Vagina (tissue), 2 donors: ENCODE measurements at places on chromosomes 13 and 19. TPM values are rescaled to one million over a fixed set of nuclear protein-coding genes. Genes with fewer than 3 reads are reported as not detected.

CYP4F8 gene
- total RNA-seq, result 0.98 TPM

ZNF682 gene
- 2.5 TPM for total RNA-seq

- DNase-seq, result no peak
These were observed 36.0 kb downstream of the MBNL2 start for GRCh38 chr13:97257800-97258799.

GRCh38 chr19:46713781-46714443, 3.0 kb downstream of the PRKD2 start:
- no peak for DNase-seq

GRCh38 chr13:40170091-40170490, 496.4 kb downstream of the FOXO1 start:
- no peak for DNase-seq

DNA sequence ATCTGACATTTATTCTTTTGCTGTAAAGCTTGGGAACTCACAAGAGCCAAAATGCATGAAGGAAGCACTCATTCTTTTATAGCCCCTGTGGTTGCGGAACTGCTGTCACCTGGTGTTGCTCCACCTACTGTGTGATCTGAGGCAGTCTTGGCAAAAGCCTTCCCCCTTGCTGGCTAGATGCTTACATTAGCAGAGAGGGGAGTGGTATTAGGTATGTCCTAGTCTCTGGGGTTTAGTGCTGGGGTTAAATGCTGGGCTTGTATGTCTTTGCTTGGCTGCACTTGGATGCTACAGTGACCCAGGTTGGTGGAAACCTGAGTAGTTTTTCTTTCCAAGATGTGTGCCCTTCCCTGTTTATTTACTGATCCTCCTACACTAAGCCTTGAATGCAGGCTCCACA, 99.3 kb downstream of the WDFY2 start:
- DNase-seq, result no peak

- no peak for DNase-seq
These were observed 165.3 kb downstream of the IER2 start for GRCh38 chr19:13315495-13315894.

DNA sequence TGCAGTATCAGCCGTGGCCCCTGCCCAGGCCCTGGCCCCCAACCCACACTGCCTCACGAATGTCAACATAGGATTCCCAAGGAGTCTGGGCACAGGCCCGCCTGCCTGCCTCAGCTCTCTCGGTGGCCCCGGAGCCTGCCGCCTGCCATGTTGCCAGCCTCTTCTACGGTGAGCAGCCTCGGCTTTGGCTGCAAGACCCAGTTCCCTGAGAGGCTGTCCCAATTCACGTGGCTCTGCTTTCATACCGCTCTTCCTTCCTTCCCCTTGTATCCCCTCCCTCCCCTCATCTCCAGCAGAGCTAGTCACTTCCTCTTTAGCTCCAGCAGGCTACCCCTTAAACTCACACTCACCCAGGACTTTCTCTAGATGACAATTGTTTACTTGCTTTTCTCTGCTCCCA, 42.7 kb downstream of the SERP2 start:
- DNase-seq, result no peak
